ENCODE measurements at places on chromosomes 5 and 9.
A peak's percentile ranks its signal among the peaks of the same experiment; 100 is the strongest.

DNA sequence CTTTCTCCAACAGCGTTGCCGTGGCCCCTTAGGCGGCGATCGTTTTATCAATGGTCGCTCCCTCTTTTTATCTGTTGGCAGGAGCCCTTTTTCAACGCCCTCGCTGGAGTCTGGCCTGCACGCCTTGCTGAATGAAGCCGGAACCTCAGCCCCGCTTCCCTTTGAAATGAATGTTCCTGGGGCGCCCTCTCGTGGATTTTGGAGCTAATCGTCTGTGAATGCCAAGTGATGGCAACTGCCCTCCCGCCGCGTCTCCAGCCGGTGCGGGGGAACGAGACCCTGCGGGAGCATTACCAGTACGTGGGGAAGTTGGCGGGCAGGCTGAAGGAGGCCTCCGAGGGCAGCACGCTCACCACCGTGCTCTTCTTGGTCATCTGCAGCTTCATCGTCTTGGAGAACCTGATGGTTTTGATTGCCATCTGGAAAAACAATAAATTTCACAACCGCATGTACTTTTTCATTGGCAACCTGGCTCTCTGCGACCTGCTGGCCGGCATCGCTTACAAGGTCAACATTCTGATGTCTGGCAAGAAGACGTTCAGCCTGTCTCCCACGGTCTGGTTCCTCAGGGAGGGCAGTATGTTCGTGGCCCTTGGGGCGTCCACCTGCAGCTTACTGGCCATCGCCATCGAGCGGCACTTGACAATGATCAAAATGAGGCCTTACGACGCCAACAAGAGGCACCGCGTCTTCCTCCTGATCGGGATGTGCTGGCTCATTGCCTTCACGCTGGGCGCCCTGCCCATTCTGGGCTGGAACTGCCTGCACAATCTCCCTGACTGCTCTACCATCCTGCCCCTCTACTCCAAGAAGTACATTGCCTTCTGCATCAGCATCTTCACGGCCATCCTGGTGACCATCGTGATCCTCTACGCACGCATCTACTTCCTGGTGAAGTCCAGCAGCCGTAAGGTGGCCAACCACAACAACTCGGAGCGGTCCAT lies 10.0 kb downstream of the S1PR3 start:
- peak; percentile 31 for DNase-seq

DNA sequence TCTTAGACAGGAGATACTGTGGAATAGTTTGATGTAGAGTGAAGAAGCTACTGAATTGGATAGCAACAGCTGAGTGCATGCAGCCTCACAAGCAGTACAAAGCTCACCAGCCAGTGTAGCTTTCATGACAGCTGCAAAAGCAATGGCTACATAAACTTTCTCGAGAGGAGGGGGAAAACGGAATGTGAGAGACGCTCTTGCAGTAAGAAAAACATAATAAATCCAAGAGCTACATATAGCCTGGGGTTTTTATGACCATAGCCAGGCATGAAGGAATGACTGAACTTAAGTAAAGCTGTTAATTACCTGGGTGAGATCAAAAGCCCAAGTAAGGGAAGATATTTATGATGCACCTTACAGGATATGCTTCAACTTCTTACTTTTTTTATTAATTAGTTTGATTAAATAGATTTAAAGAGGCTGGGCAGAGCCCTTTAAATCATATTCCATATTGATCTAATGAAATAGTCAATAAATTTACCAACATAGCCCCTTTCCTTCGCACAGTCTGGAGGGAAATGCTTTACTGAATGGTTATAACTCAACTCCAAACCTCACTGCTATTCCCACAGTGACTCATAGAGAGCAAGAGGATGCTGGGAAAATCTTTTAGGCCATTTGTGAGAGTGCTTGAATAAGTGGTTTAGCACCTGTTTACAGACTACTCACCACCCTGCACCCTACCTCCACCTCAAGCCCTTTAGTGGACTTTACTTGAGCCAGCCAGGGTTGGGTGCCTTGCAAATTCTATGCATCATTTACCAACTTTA lies 407.2 kb upstream of the CLINT1 start:
- DNase-seq, result no peak

DNA sequence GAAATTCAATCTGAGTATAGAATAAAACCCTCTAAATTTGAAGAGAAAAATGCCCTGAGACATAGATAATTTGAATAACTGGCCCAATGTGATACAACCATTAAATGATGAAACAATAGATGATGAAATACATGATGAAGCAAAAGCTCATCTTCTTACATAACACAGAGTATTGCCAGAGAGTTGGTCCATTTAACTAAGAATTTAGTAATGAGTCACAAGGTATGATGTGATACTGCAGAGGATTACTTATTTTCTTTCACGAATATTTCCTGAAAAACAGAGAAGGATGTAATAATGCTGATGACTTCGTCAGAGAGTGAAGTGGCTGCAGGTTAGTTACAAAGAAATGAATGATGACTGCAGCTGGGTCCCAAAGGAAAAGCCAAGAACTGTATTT lies 379.3 kb downstream of the CDH12 start:
- DNase-seq, result no peak

GRCh38 chr9:38406476-38407186 lies 14.1 kb downstream of the ALDH1B1 start:
- no peak for DNase-seq

DNA sequence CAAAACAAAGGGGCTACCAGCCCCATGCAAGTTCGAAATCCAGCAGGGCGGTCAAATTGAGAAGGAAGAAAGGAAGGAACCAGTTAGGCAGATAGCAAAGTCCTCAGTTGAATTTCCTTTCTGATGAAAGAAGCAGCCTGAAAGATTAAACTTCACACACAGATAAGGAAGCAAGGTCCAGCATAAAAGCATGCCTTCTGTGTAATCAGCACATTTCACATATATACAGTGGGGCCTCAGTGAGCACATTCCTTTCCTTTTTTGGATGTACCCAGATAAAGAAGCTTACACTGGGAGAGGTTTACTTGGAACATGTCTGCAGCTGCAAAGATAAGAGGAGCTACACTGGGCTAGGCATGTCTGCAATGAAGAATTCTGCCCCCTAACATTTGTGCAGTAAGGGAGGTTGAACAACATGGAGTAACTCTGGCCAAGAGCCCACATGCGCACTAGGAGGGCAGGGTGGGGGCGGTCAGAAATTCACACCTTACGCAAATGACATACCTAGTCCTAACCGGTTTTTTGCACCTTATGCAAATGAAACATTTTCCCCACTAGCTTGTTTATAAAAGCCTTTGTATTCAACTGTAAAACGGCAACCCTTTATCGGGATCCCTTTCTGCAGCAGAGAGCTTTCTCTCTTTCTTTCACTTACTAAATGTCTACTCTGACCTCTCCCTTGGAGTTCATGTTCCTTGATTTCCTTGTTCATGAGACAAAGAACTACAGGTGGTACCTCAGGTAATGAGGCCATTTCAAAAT lies 149.7 kb upstream of the FBXL17 start:
- no peak for DNase-seq

DNA sequence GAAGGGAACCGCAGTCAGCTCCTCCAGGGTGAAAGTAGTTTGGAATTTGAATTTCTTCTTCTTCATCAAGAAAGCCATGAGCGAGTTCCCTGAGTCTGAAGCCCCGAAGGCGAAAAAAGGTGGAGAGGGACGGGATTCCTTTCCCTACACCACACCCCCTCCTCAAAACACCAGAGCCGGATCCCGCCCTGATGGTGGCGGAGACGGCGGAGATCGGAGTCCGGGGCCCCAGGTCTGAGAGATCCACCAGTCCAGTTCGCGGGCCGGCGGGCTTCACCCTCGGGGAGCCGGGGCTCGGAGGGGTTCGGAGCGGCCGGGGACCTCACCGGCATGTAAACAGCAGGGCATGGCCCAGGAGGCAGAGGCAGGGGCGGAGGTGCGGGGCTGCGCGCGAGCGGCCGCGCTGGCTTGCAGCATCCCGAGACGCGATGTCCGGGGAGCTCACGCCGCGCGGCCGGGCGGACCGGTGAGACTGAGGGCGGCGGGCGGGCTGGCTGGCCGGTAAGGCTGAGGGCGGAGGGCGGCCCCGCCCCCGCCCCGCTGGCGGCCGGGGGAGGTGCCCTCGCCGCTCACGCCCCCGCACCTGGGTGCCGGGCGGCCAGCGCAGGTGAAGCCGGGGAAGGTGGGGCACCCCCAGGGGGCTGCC lies 606 bp downstream of the EEIG1 start:
- no peak for DNase-seq

DNA sequence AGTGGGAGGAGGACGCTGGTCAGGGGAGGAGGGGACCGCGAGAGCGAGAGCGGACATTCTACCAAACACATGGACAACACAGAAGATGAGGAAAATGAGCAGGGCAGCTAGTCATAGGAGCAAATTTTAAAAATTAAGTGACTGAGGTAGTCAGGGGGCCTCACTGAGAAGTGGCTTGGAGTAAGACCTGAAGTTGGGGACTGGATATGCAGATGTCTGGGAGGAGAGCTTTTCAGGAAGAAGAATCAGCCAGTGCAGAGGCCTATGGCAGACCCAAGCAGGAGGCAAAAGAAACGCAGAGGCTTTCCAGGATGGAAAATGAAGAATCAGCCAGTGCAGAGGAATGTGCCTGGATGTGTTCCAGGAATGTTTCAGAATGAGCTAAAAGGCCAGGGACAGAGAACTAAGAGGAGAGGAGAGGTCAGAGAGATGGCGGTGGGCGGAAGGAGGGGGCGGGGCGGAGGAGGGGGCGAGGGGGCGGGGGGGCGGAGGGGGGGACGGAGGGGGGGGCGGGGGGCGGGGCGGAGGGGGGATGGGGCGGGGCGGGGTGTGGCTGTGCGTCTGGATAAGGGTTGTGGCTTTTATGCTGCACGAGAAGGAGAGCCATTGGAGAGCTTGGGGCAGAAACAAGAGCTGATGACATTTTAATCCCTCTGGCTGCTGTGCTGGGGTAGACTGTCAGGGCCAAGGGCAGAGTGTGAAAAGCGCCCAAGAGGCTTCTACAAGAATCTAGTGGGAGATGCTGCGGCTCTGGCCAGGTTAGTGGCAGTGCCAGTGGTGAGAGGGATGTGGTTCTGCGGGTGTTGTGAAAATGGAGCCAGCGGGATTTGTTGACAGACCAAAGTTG lies 129.6 kb downstream of the KCNIP1 start:
- no peak for DNase-seq

DNA sequence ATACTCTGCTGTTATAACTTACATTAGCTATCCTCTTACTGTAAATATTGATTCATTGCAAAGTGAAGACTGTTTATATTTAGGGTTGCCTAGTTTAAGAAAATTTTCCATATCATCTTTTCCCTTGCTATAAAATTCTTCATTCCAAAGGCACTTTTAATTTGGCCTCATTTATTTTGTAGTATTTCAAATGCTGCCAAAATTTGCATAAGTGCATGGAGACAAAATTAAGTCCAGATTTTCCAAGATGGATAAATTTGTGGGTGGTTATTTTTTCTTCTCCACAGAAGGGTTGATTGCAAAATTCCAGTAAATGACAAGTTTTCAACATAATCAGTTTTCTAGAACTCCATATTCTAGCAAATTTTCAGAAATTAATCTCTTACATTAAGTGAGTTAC lies 141.5 kb upstream of the MTAP start:
- DNase-seq, result no peak

DNA sequence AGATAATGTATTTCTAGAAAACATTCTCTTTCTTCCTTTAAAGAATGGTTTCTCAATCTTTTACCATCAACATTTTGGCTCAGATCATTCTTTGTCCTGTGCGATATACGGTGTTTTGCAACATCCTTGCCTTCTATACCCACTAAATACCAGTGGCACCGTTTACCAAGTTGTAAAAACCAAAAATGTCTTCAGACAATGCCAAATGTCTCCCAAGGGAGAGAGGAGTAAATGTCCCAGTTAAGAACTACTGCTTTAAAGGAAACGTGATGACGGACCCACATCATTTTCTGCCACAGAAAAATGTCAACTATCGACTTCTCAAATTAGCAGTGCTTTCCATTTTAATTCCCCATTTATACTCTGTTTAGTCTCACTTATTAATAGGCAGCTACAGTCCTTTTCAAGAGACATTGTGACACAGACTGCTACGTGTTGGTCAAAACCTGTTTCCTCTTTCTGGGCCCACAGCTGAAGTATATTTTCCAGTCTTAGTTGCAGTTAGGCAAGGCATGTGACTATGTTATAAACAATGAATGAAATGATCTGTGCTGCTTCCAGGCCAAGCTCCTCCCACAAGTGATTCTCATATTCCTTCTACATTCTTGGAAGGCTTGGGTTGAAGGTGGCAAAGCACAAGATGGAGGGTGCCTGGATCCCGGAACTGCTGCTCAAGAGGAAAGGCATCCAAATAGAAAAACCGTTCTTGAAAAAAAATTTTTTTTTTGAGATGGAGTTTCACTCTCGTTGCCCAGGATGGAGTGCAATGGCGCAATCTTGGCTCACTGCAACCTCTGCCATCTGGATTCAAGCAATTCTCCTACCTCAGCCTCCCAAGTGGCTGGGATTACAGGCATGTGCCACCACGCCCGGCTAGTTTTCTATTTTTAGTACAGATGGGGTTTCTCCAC lies 8.8 kb downstream of the PRXL2C start:
- DNase-seq, result no peak

DNA sequence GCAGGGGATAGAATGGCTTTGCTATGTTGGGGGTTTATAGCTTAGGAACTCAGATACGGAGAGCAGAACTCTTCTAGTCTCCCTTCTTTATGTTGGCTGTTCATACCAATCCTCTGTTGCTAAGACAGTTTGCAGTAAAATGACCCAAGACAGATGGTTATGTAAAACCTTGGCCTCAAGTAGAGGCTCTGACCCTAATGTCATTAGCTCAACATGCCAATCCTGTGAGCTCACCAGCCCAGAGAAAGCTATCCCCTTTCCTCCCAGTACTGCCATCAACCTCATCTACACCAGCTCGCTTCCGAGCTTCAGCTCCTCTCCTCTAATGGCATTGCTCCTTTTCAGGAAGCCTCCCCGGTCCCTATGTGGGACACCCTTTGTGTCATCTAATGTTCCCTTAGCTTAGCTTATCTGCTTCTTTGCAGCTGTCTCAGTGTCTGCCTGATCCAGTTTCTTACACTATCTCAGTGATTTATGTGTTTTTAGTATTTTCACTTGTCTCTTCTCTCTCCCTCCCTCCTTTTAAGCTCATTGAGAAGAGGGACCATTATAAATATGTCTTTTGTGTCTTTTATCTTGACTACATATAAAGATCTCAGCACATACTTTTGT lies 281.3 kb upstream of the CLINT1 start:
- no peak for DNase-seq

- DNase-seq, result no peak
Measured at GRCh38 chr5:87190687-87191086, 77.0 kb upstream of the RASA1 start.

DNA sequence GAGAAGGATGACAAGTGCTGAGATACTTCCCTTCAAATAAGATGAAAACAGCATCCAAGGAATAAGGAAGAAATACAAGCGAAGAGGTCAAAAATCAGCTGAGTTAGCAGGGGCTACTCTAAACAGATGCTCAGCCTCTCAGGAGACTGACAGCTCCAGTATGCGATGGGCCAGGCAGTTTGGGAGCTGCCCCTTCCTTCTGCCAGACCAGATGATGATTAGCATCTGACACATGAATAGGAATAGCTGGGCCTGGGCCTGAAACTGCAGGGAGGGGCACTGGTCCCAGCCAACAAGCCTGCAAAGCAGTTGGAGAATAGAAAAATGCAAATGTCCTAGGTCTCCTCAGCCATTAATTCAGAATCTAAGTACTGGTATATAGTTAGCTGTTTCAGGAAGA lies 13.1 kb upstream of the MAP3K1 start:
- DNase-seq, result no peak

Data from stimulated activated CD8-positive, alpha-beta memory T cell treated with anti-CD3 and anti-CD28 coated beads, Interleukin-4, amount 100 ng/mL, for 4 hours (primary cell).